ENCODE measurements at places on chromosomes 12 and 14.
A peak's percentile ranks its signal among the peaks of the same experiment; 100 is the strongest.

GRCh38 chr14:99729991-99730875 lies 46.1 kb downstream of the CYP46A1 start:
- no peak overlapping the region for H3K27ac ChIP-seq
- H3K4me3 ChIP-seq: peak overlapping the region; percentile 25
- no peaks in the 10 kb centered on the region for H3K36me3 ChIP-seq
- DNase-seq: peak; percentile 33
- H3K4me1 ChIP-seq: no peaks in the 10 kb centered on the region
- H3K27me3 ChIP-seq: peaks cover 9% of the 10 kb centered on the region

- no peak for DNase-seq
- no peaks in the 10 kb centered on the region for H3K27me3 ChIP-seq
- peaks cover 16% of the 10 kb centered on the region for H3K4me1 ChIP-seq
- no peak overlapping the region for H3K27ac ChIP-seq
- H3K36me3 ChIP-seq: no peaks in the 10 kb centered on the region
Observed at GRCh38 chr14:94179244-94179643, 5.1 kb downstream of the PPP4R4 start.

DNA sequence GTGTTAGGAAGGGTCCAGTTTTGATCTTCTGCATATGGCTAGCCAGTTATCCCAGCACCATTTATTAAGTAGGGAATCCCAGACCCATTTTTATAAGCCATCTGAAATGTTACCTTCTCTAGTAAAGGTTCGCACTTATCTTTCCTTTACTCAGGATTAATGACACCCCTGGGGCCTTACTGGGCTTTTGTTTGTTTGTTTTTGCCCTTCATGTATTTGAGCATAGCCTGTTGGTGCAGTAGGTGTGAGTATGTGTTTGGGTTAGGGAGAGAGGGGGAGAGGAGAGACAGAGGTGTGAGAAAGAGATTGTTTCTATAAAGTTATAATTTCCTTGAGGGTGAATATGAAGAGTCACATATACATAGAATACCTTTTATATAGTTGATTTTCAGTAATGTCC lies 96.9 kb downstream of the AKAP6 start:
- no peak overlapping the region for H3K4me3 ChIP-seq
- DNase-seq: no peak
- H3K36me3 ChIP-seq: no peaks in the 10 kb centered on the region
- no peaks in the 10 kb centered on the region for H3K4me1 ChIP-seq
- H3K27ac ChIP-seq: no peak overlapping the region

DNA sequence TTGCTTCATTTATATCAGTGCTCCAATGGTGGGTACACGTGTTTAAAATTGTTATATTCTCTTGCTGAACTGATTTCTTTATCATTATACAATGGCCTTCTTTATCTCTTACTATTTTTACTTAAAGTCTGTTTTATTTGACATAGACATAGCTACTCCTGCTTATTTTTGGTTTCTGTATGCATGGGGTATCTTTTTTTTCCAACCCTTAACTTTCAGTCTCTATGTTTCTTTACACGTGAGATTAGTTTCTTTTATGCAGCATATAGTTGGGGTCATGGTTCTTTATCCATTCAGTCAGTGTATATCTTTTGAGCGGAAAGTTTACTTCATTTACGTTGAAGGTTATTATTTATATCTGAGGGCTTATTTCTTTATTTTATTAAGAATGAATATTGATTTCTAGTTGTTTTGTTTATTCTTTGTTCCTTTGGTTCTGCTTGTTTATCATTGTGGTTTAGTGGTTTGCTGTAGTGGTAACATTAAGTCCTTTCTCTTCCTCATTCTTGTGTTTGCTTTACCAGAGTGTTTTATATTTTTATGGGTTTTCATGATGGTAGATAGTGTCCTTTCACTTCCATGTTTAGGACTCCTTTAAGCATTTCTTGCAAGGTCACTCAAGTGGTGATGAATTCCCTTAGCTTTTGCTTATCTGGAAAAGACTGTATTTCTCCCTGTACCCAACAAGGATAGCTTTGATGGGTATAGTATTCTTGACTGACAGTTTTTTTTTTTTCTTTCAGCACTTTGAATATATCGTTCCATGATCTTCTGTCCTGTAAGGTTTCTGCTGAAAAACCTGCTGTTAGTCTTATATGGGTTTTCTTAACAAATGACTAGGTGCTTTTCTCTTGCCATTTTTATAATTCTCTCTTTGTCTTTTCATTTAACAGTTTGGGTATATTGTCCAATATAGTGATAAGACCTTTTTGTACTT lies 38.3 kb upstream of the FAR2 start:
- H3K4me1 ChIP-seq: no peaks in the 10 kb centered on the region
- no peak for DNase-seq
- no peak overlapping the region for H3K27ac ChIP-seq

GRCh38 chr14:24895243-24895583 lies 154.7 kb downstream of the STXBP6 start:
- no peaks in the 10 kb centered on the region for H3K4me1 ChIP-seq
- no peaks in the 10 kb centered on the region for H3K27me3 ChIP-seq
- no peak overlapping the region for H3K27ac ChIP-seq
- no peak overlapping the region for H3K4me3 ChIP-seq
- DNase-seq: no peak

DNA sequence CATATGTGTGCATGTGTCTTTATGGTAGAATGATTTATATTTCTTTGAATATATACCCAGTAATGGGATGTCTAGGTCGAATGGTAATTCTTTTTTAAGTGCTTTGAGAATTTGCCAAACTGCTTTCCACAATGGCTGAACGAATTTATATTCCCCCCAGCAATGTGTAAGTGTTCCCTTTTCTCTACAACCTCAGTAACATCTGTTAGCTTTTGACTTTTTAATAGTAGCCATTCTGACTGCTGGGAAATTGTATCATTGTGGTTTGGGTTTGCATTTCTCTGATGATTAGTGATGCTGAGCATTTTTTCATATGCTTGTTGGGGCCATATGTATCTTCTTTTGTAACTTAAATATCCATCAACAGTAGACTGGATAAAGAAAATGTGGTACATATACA lies 9.4 kb downstream of the OR6C68 start:
- no peak overlapping the region for H3K4me3 ChIP-seq
- H3K36me3 ChIP-seq: no peaks in the 10 kb centered on the region

DNA sequence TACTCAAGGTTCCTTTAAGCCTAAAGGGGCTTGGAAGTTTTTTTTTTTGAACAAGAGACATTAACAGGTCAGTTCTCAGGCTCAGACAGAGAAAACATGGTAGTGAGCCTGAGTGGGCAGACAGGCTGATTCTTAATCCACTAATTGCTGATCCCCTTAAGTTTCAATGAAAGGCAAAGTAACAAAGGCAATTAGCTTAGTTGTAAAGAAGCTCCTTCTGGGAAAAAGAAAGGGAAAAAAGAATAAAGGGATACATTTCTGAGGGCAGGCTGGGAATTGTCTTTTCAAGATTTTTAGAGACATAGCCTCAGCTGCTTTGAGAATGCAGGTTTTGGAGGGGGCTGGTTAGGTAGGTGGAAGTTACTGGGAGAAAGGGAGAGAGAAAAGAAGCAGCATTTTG lies 133.8 kb downstream of the CFAP54 start:
- no peak for DNase-seq
- no peak overlapping the region for H3K27ac ChIP-seq
- H3K4me1 ChIP-seq: no peaks in the 10 kb centered on the region

GRCh38 chr14:22475381-22475780 lies 113.6 kb downstream of the DAD1 start:
- no peak overlapping the region for H3K27ac ChIP-seq
- no peaks in the 10 kb centered on the region for H3K27me3 ChIP-seq
- DNase-seq: no peak
- no peaks in the 10 kb centered on the region for H3K4me1 ChIP-seq
- H3K4me3 ChIP-seq: no peak overlapping the region
- no peaks in the 10 kb centered on the region for H3K36me3 ChIP-seq

GRCh38 chr14:86462193-86462753 lies 932.3 kb downstream of the FLRT2 start:
- H3K4me1 ChIP-seq: no peaks in the 10 kb centered on the region
- H3K4me3 ChIP-seq: no peak overlapping the region
- H3K27me3 ChIP-seq: no peaks in the 10 kb centered on the region

GRCh38 chr12:38417101-38417500 lies 100.5 kb downstream of the ALG10B start:
- H3K4me3 ChIP-seq: no peak overlapping the region
- no peaks in the 10 kb centered on the region for H3K4me1 ChIP-seq
- H3K36me3 ChIP-seq: no peaks in the 10 kb centered on the region
- H3K27ac ChIP-seq: no peak overlapping the region

DNA sequence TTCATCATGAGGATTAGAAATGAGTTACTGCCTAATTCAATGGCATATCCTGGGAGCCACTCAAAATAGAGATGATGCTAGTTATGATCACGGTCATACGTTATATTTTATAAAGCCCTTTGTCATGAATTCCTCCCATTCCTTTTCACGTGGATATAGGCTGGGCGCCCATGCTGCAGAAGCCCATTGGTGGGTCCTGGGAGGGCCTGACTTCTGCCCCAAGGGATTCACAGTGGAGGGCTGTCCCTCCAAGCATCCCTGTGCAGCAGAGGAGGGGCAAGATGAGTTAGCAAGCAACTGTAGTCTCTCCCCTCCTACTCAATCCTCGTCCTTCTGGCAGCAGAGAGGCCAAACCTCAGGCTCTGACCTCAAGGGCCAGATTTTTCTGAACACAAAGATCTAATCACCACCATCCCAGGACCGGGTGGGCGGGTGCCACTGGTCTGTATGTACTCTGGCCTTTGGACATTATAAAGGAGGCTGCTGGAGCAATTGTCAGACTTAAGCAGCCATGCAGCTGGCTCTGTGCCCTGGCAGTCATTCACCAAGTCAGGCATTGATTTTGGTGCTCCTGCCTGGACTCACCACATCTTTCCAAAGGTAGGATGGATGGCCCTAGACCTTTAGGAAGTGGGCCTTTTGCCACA lies 8.6 kb downstream of the GLTP start:
- peaks cover 9% of the 10 kb centered on the region for H3K36me3 ChIP-seq
- DNase-seq: no peak
- H3K4me3 ChIP-seq: no peak overlapping the region
- H3K4me1 ChIP-seq: no peaks in the 10 kb centered on the region
- no peaks in the 10 kb centered on the region for H3K27me3 ChIP-seq

DNA sequence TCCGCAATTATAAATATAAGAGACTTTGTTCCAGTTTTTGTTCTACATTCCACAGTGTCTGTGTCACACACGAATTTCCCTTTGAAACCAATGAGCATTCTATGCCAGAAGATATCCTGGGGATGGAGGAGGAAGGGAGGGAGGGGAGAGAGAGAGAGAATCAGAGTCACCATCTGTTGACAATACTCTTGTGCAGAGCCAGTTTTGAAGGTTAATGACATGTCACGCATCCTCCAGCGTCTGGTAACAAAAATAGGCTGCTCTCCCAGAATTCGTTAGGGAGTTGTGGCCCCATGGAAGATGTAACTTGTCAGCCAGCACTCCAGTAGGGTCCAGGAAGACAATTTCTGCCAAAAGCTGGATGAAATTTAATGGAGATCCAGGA lies 213.5 kb upstream of the KRR1 start:
- H3K27ac ChIP-seq: no peak overlapping the region
- DNase-seq: no peak
- H3K27me3 ChIP-seq: no peaks in the 10 kb centered on the region

DNA sequence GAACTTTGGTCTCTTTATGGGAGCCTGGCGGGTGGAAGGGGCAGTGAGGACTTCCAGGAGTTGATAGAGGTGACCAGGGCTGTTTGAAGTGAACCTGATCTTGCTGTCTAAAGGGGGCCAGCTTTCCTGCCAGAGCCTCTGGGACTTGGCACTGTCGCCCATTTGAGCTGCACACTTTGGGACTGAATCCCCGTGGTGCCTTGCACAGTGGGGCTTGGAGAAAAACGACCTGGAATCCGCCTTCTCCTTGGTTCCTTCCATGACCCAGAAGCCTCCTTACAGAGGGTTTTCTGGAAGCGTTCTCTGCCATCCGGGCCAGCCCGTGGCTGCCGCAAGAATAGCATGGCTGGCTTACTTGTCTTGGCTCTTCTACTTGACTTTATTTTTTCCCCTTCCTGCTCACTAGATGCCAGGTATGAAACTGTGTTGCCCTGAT lies 2.0 kb downstream of the RFLNA start:
- peaks cover 7% of the 10 kb centered on the region for H3K27me3 ChIP-seq
- H3K4me3 ChIP-seq: no peak overlapping the region
- DNase-seq: no peak
- no peak overlapping the region for H3K27ac ChIP-seq
- no peaks in the 10 kb centered on the region for H3K36me3 ChIP-seq
- H3K4me1 ChIP-seq: no peaks in the 10 kb centered on the region

DNA sequence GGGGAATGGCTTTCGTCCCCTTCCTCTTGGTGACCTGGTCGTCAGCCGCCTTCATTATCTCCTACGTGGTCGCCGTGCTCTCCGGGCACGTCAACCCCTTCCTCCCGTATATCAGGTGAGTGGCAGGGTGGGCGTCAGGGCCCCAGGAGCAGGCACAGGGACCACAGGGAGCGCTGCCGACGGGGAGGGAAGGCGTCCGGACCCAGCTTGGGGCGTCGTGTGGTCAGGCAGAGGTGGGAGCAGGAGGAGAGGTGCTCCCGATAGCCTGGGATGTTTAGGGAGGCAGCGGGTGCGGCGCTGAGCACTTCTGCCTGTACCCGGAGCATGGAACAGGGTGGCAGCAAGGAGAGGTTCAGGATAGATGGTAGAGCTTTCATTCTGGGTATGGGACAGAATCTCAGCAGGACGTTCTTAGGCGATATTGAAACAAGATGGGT lies 444 bp downstream of the DRAM1 start:
- peak overlapping the region; percentile 98 for H3K4me3 ChIP-seq
- H3K27ac ChIP-seq: peak overlapping the region; percentile 76
- no peaks in the 10 kb centered on the region for H3K36me3 ChIP-seq
- H3K4me1 ChIP-seq: peaks cover 11% of the 10 kb centered on the region

- no peaks in the 10 kb centered on the region for H3K36me3 ChIP-seq
- no peaks in the 10 kb centered on the region for H3K27me3 ChIP-seq
- DNase-seq: no peak
- H3K4me3 ChIP-seq: no peak overlapping the region
Observed at GRCh38 chr14:88168025-88168424, 155.0 kb downstream of the KCNK10 start.

DNA sequence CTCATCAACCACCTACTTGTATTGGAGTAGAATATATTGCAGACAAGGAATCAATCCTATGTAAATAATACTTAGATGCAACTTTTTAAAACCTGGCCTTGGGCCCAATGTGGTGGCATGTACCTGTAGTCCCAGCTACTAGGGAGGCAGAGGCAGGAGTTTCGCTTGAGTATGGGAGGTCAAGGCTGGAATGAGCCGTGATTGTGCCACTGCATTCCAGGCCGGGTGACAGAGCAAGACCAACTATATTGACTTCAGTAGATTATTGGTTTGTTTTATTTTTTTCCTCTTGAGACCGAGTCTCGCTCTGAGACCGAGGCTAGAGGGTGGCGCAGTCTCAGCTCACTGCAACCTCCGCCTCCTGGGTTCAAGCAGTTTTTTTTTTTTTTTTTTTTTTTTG lies 3.6 kb downstream of the LARP4 start:
- H3K36me3 ChIP-seq: no peaks in the 10 kb centered on the region
- H3K27me3 ChIP-seq: no peaks in the 10 kb centered on the region
- DNase-seq: no peak
- H3K4me1 ChIP-seq: peaks cover 7% of the 10 kb centered on the region
- H3K4me3 ChIP-seq: no peak overlapping the region

Data from effector memory CD4-positive, alpha-beta T cell (primary cell).